Tibial nerve (tissue), 4 donors: ENCODE measurements at places on chromosomes 6 and 20. TPM values are rescaled to one million over a fixed set of nuclear protein-coding genes. Genes with fewer than 3 reads are reported as not detected.

The SASH1 gene
- 132 TPM for total RNA-seq

GRCh38 chr20:34458631-34459030 lies 57.6 kb upstream of the DYNLRB1 start:
- no peak for DNase-seq

The SLC13A3 gene
- 5.7 TPM for total RNA-seq

The CST2 gene
- 2.4 TPM for total RNA-seq

- no peak for DNase-seq
Observed at GRCh38 chr20:48150568-48150967, 365.3 kb upstream of the SULF2 start.

DNA sequence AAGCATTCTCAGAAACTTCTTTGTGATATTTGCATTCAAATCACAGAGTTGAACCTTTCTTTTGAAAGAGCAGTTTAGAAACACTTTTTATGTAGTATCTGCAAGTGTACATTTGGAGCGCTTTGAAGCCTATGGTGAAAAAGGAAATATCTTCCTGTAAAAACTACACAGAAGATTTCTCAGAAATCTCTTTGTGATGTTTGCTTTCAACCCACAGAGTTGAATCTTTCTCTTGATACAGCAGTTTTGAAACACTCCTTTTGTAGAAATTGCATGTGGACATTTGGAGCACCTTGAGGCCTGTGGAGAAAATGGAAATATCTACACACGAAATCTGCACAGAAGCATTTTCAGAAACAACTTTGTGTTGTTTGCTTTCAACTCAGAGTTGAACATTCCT lies 612.3 kb upstream of the ZNF337 start:
- no peak for DNase-seq

The MEI4 gene
- under 0.01 TPM for total RNA-seq

DNA sequence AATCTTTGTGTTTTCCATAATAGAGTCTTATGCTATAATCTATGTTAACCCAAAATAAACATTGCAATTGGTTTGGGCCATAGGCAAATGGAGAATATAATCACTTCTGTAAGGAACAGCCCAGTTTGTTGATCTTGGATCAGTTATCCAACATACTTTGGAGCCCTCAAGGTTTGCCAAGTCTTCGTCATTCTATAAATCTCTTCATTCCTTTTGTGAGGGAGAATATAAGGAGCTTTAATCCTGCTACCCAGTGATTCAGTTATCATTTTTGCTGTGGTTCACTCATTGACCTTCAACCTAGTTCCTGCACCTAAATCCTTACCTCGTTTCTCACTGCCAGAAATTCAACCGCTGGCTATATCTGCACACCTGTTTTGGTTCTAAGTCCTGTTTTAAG lies 500.3 kb upstream of the PTCHD4 start:
- no peak for DNase-seq

GRCh38 chr20:63373996-63374395 lies 12.8 kb upstream of the CHRNA4 start:
- no peak for DNase-seq

GRCh38 chr6:159953091-159953601 lies 15.7 kb upstream of the IGF2R start:
- peak; percentile 56 for DNase-seq

The ARMH2 gene
- total RNA-seq, result not detected

The SLC26A8 gene
- total RNA-seq, result 1.1 TPM

DNA sequence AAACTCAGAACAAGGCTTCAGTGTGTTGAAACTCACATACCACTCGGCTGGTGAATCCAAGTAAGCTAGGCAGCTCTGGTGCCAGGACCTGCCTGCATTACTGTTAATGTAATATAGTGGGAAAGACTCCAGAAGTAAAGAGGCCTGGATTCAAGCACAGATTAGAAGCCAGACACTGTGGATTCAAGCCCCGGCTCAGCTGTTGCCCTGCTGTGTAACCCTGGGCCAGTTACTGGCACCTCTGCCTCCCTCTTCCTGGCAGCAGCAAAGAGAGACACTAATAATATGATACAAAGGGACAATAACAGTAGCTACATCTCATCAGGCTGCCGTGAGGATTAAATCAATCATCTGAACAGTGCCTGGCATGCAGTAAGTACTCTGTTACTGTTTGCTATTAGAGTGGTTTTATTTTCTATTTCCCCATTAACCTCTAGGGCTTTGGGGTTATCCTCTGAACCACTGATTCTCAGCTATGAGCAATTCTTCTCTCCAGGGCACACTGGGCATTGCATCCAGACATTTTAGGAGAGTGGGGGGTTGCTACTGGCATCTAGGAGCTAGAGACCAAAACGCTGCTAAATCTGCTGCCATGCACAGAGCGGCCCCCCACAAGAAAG lies 92.9 kb downstream of the ZMYND8 start:
- DNase-seq, result no peak

DNA sequence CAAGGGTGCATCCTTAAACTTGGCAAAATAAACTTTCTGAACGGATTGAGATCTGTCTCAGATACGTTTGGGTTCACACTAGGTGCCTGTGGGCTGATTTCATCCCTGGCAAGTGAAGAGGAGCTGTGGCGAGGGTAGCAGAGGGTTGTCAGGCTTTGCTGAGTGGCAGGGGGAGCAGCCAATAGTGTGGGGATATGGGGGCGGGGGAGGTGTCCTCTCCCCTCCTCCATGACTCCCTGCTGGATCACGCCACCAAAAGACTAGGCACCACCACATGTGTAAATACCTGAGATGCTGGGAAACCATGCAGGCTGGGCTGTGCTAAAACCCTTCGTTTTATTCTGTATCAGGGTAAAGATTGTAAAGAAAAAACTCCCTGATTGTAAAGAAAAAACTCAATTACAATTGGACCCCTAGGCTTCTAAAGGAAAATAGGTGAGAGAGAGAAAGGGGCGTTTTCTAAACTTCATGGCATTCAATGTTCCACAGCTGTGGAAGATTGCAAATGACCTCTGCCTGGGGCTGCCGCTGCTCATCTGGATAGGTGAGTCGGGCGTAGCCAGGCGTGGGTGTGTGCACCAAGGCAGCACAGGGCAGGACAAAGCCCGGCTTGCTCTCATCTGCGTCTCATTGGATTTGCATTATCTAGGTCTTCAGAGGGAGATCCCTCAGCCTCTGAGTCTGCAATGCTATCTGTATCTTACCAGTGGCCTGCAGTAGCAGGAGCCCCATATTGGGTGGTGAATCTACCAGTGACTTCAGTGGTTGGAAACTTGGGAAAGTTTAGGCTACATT lies 26.9 kb upstream of the ADTRP start:
- DNase-seq, result no peak

GRCh38 chr20:36827541-36828279 lies 48.2 kb upstream of the TLDC2 start:
- DNase-seq, result no peak

- no peak for DNase-seq
Observed at GRCh38 chr6:17965397-17965796, 22.0 kb downstream of the KIF13A start.

The ATRN gene
- total RNA-seq, result 31.5 TPM

DNA sequence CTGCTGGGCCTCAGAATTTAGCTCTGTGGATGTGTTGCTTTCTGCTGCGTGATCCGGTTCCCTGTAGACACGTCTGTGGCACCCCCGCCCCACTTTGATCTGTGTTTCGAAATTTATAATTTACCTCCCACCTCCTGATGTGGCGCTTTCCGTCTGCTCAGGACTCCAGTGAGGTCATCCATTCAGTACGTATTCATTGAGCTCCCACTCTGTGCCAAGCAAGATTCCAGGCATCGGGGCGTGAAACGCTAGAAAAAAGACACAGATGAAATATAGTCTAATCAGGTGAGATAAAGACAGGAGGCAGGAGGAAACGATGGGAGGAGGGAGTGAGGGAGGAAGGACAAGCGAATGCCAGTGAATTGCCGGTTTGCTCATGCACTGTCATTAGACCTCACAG lies 431.9 kb upstream of the SULF2 start:
- no peak for DNase-seq

DNA sequence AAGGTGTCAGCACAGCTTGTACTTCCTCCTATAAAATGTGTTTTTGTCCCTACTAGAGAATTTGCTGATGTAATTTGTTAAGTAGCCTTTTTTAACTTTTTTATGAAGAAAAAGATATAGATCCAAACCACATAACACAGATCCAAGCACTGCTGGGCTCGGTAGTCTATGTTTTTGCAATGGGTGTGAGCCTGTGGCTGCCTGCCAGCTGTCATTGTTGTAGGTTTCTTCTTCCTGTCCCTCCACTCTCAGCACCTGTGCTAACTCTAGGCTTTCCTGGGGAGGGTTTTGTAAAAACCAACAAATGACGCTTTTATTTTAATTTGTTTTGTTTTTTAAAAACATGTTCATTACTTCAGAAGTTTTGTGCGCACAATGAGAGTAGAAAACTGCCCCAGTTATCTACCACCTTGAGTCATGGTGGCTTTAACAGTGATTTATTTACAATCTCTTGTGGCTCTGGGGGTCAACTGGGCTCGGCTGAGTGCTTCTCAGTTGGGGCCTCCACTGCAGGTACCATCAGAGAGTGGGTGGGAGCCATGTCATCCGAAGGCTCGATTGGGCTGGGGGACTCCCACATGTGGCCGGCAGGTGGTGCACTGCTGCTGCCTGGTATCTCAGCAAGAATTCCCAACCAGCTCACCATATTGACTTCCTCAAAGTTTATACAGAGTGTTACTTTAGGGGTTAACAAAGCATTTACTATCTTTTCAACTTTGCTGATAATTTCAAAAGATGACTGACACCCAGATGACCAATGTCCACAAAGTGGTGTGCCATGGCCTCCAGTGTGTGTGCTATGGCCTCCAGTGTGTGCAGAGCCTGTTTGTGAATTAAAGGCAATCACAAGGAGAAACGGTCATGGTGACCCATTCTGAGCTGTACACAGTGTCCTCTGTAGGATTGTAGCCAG lies 3.0 kb upstream of the CCR6 start:
- DNase-seq, result no peak

GRCh38 chr20:32777177-32777956 lies 15.2 kb downstream of the DNMT3B start:
- no peak for DNase-seq

DNA sequence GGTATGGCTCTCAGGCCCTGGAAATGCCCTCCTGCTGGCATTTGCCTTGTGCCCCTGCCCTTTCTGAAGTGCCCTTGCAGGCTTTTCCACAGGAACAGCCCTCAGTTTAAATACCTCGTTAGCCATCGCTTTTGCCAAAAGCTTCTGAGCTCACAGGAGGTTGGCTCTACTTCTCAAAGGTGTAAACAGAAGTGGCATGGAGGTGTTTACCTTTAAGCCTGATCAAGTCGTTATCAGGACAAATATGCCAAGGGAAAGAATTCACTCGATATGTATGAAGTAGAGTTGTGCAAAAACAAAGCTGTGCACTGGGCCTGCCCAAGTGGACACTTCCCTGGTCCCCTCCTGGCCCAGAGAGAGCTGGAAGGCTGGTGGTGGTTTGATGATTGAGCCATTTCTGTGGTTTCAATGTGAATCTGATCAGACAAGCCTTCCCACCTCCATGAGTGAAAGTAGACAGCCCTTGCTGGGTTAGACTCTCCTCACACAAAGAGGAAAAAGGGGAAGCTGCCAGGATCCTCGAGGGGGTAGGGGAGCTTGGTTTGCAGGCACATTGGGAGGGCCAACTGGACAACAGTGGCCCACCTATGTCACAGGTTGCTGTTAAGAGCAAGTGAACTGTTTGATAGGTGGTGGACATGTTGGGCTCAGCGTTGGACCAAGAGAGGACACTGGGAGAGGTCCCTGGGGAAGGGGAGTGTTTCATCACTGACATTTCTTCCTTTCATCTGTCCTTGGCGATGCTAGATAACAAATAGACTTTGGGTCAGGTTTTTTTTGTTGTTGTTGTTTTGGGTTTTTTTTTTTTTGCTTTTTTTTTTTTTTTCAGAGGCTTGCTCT lies 98.7 kb downstream of the ZDHHC14 start:
- no peak for DNase-seq

DNA sequence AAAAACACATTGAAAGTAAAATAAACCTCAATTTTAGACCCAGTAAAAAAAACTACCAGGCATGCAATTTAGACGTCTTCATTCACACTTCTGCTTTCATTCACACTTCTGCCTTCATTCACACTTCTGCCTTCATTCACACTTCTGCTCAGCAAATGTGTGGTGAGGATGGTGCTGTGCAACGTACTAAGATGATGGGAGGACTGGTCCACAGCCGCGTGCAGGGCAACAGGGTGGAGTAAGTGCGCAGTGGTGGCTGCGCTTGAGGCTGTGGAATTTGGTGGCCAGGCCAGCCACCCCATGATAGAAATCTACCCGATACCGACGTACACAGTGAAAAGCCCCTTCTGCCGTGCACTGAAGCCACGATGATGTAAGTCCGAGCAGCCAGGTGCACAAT lies 114.3 kb upstream of the CD93 start:
- DNase-seq, result no peak

DNA sequence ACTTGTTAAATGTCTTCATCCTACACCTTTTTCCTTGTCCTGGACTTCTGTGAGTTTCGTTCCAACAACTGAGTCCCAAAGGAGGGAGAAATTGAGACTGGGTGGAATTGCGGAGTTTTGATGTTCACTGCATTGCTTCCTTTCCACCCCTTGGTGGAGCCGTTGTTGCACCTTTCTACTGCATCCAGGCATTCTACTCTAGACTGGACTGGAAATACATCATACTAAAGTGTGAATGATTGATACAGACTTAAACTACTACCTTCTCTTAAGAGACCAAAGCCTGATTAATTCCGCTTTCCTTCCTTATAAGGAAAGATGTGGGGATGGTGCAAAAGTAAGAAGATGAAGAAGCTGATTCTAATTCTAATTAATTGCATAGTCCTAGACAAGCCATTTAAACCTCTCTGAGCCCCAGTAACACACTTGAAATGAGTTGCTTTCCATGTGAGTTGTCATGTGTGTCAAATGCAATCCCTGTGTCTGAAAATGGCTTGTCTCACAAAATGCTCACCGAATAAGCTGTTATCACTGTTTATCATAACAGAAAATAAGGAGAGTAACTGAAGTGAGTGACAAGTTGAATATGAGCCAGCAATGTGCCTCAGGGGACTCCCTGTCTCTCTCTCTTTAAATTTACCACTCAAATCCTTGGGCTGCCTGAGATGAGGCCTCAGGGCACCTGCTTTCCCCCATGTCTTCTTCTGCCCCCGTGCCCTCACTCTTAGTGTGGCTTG lies 338.3 kb upstream of the CHD6 start:
- DNase-seq, result no peak

DNA sequence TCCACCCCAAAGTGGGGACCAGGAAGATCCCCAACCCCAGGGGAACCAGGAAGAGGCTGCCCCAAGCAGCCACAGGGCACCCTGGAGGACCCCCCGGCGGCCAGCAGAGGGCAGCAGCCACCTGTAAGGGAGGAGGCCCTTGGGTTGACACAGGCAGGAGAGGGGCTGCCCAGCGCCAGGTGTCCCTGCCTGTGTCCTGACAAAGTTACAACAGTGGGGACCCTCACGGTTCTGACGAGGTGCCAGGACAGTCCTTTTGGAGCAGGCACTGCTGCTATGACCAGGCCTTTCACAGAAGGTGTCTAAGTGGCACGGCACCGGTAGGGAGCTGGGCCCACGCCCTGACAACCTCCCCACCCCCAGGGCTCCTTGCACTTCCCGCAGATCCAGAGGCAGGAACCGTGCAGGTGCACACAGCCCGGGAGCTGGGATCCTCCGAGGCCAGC lies 176.7 kb downstream of the BMP7 start:
- DNase-seq, result peak; percentile 64
